ENCODE measurements at places on chromosomes 4 and X.

- DNase-seq: no peak
Measured at GRCh38 chr4:2936773-2937145, 26.4 kb downstream of the NOP14 start.

- no peak for DNase-seq
Measured at GRCh38 chrX:114162068-114162735, 421.7 kb upstream of the HTR2C start.

- no peak for DNase-seq
Measured at GRCh38 chrX:39012621-39013111, 211.4 kb downstream of the MID1IP1 start.

GRCh38 chrX:130083656-130084382 is 26.5 kb downstream of the ELF4 start:
- no peak for DNase-seq

GRCh38 chr4:141158219-141158618 is 24.9 kb upstream of the RNF150 start:
- no peak for DNase-seq

- no peak for DNase-seq
Measured at GRCh38 chrX:17369309-17369708, 5.7 kb upstream of the NHS start.

DNA sequence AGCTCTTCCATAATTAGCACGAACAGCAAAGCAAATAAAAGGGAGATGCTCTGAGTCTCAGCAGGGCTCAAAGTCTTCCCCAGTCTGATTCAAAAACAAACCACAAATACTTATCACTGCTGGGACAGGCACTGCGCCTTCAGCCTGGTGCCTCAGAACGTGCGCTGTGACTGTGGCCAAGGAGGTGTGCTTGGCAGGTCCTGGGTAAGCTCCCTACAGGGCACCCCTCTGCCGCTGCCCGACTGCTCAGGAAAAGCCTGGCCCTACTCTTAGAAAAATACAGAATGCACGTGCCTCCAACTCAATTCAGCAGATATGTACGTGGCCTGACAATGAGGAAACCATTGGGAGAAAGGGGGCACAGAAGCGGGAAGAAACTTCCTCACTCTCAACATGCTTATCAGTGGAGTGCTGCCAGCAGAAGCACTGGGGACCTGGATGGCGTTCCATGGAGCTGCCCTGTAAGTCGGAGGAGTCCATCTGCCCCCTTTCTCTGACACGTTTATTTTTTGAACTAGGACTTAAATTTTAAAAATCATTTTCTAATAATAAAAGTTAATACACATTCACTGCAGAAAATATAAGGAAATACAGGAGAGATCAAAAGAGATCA is 86.8 kb downstream of the GATB start:
- DNase-seq: no peak

GRCh38 chr4:172776203-172776861 is 392.3 kb upstream of the GALNT7 start:
- DNase-seq: no peak

- no peak for DNase-seq
Measured at GRCh38 chr4:182507805-182508204, 264.6 kb downstream of the TENM3 start.

DNA sequence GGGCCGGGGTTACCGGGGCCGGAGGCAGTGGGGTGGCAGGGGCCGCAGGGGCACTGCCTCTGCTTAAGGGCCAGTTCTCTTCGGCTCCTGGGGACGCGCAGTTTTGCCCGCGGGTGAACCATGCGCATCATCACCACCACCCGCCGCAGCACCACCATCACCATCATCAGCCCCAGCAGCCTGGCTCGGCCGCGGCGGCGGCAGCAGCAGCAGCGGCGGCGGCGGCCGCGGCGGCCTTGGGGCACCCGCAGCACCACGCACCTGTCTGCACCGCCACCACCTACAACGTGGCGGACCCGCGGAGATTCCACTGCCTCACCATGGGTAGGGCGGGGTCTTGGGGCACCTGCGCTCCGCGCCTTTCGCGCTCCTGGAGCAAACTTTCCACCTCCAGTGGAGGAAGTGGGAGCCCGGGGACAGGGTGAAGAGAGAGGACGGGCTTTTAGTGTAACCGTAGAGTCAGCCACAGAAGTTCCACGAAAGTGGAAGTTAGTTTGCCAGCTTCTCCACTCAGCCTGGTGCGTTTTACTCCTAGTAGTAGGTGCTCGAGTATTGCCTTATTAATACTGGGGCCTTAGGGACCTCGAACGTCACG is 729 bp downstream of the GSX2 start:
- no peak for DNase-seq

- DNase-seq: no peak
Measured at GRCh38 chrX:150236327-150236726, 126.8 kb upstream of the MAMLD1 start.

GRCh38 chr4:113435893-113436292 is 325.6 kb downstream of the CAMK2D start:
- DNase-seq: no peak

DNA sequence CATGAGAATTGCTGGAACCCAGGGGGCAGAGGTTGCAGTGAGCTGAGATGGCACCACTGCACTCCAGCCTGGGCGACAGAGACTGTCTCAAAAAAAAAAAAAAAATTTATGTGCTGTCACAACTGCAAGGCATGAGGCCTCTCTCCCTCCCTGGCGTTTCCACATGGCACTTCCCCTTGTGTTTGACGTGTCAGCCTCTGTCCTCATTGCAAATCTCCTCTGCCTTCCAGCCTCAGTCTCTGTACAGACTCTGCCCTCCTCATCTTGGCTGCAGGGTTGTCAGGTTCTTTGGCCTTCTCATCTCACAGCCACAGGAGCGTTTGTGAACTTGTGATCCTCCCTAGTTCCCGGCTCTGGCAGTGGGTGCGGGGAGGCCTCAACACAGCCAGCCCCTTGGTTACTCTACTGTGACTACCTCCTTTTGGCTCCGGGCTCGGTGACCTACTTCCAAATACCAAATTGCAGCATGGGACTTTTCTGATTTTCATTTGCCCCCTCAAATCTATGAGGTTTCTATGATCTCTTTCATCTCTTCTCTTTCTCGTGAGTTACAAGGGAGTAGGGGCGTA is 250.0 kb downstream of the CBR4 start:
- DNase-seq: no peak

GRCh38 chr4:185472103-185472542 is 590 bp upstream of the CCDC110 start:
- DNase-seq: peak; percentile 11

DNA sequence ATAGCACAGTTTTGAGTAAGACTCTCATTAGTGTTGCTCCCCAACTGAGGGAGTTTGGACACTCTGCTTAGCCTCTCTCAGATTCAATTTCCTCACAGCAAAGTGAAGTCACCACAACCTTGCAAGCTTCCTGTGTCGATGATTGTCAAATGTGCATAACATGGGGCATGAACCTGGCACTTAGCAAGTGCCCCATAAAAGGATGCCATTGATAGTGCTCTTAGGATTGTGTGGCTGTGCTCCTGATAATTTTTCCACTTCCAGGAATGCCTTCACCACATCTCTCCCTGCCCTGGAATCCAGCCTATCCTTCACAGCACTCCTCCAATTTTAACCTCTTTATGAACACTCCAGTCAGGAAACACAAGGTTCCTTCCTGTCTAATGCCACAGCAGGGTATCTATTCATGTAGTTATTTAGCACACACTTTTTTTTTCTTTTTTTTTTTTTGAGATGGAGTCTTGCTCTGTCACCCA is 309.4 kb downstream of the PPP3CA start:
- DNase-seq: no peak

GRCh38 chr4:82275431-82276331 is 98.1 kb downstream of the HNRNPD start:
- no peak for DNase-seq

- no peak for DNase-seq
Measured at GRCh38 chr4:12965334-12965733, 518.8 kb downstream of the RAB28 start.

GRCh38 chr4:34250562-34250961 is 1993.8 kb downstream of the ARAP2 start:
- DNase-seq: no peak

DNA sequence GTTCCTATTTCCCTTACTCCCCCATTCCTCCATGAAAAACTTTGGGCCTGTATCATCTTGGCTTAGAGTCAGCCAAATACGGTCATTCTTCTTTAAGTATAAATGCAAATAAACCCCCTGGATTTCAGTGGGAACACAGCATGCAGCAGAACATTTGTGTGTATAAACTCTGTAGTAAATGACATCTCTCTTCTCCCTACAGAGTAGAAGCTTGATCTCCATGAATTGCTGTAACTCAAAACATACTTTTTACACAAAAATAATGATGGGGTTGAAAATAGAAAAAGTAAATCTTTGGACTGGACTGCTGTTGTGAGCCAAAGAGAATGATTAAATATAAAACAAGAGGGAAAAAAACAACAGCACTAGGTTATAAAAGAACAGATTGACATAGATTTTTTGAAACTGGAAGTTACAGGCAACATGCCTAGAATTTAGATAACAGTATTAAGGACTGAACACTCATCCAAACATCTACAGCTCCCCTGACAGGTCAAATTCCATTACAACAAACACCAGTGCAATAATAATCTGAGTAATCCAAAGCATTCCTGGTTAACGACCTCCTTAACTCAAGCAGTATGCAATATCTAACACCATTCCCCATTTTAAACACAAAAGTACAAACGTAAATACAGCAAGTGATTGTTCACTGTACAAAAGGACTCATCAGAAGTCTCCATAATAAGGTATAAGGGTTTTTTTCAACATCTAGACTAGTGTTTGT is 30.7 kb downstream of the TSPAN5 start:
- no peak for DNase-seq

DNA sequence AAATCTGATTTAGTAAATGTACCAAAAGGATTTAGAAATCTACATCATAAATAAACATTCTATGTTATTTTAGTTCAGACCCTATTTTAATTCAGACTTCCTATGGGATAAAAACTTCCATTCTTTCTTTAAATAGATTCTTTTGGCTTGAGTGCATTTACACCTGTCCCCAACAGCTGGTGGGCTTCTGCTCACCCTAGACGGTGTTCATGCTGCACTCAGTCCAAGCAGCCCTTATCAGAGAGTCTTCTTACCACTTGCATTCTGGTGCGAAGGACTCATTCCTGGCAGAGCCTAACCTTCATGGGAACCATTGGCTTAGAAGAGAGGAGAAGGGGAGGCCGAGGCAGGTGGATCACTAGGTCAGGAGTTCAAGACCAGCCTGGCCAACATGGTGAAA is 57.3 kb downstream of the NPNT start:
- no peak for DNase-seq

DNA sequence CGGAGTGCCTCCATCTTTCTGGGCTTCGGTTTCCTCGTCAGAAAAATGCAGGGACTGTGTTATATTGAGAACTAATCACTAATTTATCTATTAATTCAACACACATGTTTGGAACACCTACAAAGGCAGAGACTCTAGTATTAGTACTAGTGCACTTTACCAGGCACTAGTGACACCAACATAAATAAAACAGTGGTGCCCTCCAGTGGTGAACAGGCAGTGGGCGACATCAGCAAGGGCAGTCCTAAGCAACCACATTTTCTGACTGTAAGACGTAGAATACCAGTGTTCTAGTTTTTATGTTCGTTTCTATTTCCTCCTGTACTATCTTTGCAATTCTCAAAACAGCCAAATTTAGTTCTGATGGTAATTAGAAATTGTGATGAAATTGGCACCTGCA is 69.1 kb upstream of the UCP1 start:
- DNase-seq: peak; percentile 20

DNA sequence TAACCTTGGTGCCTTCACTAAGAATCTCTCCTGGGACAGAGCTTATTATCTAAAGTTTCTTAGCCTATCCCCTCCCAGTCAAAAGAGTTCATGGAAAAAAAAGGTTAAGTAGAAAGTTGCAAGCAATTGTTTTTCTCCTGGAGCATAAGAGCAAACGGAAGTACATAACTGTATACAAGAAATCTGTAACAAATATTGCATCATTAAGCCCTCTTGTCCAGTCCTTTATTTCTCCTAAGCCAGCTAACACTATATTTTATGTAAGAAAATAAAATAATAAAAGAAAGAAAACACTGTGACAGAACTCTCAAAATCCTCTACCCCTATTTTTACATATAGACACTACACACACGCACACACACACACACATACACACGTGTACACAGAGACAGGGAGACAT is 255.3 kb downstream of the NAF1 start:
- DNase-seq: no peak

DNA sequence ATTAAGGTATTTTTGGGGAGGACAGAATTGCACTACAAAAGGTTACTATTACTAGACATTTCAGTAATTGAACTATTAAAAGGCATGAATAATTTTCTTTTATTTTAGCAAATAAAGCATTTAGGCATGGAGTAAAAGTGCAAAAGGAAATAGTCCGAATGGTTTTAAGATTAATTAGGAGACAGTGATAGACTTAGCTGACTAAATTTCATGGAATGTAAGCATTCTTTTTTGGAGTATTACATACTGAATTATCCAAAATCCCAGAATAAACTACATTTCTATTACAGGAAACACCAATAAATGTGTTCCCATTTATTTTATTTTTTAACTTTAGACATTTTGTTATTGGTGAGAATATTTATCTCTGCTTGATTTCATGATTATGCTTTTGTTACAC is 30.7 kb upstream of the MAP9 start:
- DNase-seq: no peak

DNA sequence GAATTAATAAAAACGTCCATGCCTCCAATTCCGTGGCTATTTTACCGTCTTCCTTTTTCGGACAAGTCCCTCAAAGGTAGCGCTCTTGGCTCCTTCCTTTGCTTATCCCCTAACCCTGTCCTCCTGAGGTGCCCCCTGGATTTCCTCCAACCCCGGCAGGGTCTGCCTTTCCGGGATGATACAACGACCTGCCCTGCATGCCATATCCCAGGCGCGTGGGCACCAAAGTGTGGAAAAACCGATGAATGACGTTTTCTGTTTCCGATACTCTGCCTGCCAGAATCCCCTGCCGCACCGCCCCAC is 706 bp upstream of the CSTF2 start:
- no peak for DNase-seq

- DNase-seq: no peak
Measured at GRCh38 chr4:24780936-24781495, 14.4 kb upstream of the SOD3 start.

DNA sequence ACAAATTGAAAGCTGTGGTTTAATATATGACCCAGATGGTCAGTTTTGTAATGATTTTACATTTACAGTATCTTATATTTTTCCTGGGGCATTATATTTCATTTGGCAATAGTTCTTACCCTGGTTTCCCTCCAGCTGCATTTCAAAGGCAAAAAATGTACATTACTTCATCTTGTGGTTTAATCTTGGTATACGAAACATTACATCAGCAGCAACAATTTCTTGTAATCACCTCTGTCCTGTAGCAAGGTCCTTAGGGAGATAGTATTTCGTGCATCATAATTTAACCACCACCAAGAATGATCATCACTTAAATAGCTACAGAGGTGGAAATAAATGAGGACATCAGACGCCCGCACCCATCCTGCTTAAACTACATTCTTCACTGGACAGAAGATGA is 48.8 kb downstream of the HS6ST2 start:
- no peak for DNase-seq

- DNase-seq: no peak
Measured at GRCh38 chrX:68830419-68831404, 1.9 kb downstream of the EFNB1 start.

GRCh38 chr4:65623506-65623905 is 46.8 kb downstream of the EPHA5 start:
- no peak for DNase-seq
